Stimulated activated CD4-positive, alpha-beta T cell treated with anti-CD3 and anti-CD28 coated beads, Interleukin-15, amount 100 ng/mL, for 1 hour (primary cell): ENCODE measurements at places on chromosomes 13 and 19.
A peak's percentile ranks its signal among the peaks of the same experiment; 100 is the strongest.

DNA sequence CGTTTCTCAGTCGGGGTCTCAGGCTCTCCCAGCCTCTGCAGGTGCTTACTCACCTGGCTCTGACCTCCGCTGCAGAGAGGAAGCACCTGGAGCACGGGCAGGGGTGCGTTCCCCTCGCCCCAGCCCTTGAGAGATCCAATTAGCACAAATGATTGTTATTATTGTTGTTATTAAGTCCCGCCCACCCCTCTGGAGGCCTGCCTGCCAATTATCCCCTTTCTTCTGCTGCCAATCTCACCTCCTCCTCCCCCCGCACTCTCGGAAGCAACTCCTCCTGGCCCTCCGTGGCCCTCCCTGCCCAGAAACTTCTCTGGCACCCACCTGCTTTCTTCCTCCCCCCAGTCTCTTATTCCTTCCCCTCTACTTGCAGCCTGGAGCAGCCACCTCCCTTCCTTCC lies 8.8 kb downstream of the ZNF787 start:
- DNase-seq = no peak

GRCh38 chr19:32168606-32169005 lies 176.8 kb upstream of the ZNF507 start:
- DNase-seq = no peak

GRCh38 chr13:113407103-113407530 lies 43.2 kb upstream of the GRTP1 start:
- no peak for DNase-seq

GRCh38 chr13:45370922-45371406 lies 30.0 kb upstream of the TPT1 start:
- DNase-seq = peak; percentile 23
